Posterior cingulate gyrus (tissue), 11 donors: ENCODE measurements at places on chromosomes 4 and X.

DNA sequence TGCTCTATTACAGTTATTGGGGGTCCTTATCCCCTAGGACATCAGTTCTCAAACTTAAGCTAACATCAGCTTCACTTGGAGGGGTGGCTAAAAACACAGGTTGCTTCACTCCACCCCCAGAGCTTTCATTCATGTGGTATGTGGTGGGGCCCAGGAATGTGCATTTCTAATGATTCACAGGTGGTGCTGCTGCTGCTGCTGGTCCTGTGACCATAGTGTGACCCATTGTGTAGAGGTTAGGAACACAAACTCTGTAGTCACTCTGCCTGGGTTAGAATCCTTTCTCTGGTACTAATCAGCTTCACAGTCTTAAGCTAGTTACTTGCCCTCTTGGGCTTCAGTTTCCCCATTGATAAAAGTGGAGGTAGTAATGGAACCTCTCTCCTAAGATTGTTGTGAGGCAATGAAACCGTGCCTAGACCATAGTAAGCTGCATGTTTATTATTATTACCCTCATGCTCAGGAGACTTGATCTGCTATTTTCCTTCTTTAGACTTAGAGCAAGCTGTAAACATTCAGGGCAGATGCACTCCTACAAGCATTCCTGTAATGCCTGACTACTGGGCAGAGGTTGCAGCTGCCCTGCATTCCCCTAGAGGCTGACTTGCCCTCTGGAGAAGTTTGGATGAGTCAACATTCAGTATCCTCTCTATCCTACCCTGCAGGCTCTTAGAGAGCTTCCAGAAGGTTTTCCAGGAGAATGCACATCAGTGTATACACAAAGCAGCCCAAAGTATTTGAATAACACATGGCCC lies 94.1 kb upstream of the ACSL4 start:
- no peak for DNase-seq

- DNase-seq, result no peak
Measured at GRCh38 chr4:55906989-55907388, 41.8 kb upstream of the CEP135 start.

- no peak for DNase-seq
Measured at GRCh38 chr4:142567199-142567598, 278.9 kb downstream of the INPP4B start.

GRCh38 chr4:113602646-113603228 lies 158.8 kb downstream of the CAMK2D start:
- DNase-seq, result no peak

GRCh38 chr4:52577624-52577962 lies 81.5 kb downstream of the USP46 start:
- DNase-seq, result no peak

DNA sequence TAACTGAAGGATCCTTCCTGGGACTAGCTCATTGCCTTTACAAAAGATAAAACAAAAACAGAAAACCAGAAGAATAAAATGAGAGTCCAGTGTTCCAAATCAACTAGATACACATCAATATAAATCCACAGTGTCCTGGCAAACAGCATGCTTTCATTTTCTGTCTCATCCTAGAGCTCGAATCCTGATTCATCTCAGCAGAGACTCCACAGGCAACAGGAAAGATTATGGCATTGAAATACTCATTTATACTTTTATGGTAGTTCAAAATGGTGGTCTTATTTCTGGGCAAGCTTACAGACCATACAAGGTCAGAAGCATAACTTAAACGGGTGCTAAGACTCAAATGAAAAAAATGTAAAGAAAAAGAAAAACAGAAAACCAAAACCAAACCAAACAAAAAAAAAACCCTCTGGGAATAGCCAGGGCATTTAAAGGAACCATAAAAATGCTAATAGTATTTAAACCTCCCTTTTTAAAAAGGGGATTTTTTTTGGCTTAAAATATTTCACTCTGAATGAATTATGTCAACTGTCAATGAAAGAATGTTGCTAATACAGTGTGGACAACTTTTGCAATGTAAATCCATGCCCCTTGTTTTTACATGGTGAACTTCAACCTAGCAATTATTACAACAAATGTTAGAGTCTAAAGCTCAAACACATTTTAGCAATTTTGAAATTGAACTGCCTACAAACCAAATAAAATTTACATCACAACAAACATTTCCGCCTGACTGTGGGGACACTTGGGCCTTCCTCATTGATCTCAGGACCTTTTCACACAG lies 57.9 kb downstream of the GPR101 start:
- DNase-seq, result no peak

DNA sequence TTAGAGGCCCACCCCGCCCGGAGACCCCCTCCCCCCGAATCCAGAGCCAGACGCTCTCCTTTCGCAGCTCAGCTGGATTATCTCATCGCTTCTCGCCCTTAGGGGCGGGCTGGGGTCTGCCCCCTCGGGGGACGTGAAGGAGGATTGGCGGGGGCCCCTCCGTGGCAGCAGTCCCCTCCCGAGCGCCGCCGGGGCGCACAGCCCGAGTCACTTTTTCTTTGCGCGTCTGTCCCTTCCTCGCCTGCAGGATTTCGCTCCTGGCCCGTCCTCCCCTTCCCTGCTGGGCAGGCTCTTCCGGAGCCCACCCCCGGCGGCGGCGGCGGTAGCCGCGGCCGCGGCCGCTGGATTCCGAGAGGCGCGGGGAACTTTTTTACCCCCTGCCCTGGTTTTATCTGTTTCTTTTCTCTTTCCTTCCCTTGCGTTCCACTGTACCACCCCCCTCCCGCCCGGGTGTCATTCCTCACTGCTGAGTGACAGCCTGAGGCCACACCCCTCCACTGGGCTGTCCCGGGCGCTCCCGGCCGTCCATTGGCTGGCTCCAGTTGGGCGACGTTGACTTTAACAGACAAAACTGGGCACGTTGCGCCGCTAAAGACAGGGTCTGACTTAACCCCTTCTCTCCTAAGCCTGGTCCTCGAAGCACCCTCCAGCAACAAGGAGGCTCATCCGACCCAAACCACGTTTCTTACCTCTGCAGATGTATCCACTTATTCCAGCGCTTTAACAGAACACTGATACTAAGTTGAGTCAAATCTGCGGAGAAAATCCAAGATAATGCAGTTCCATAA lies 492 bp upstream of the NKX3-2 start:
- DNase-seq, result peak; percentile 46

GRCh38 chrX:109782994-109783700 lies 50.1 kb upstream of the ACSL4 start:
- no peak for DNase-seq

GRCh38 chr4:7733801-7734650 lies 205.6 kb downstream of the AFAP1 start:
- no peak for DNase-seq

DNA sequence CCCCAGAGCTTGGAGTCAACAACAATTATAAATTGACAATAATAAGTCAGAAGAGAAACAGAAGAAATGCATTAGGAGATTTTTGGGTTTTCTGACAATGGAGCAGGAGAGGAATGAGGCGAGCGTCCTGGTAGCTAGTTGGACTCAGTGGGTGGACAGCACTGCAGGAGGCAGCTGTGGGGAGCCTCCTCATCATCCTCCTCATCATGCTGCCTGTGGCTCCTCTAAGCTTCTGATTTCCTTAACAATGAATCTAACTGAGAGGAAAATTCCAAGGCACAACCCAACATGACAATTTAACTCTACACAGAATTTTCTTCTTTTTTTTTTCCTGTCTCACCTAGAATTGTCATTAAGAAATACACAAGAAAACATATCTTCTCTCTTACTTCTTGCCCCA lies 357.1 kb upstream of the NOCT start:
- DNase-seq, result no peak

GRCh38 chr4:140243278-140243753 lies 89.3 kb upstream of the MAML3 start:
- DNase-seq, result no peak

DNA sequence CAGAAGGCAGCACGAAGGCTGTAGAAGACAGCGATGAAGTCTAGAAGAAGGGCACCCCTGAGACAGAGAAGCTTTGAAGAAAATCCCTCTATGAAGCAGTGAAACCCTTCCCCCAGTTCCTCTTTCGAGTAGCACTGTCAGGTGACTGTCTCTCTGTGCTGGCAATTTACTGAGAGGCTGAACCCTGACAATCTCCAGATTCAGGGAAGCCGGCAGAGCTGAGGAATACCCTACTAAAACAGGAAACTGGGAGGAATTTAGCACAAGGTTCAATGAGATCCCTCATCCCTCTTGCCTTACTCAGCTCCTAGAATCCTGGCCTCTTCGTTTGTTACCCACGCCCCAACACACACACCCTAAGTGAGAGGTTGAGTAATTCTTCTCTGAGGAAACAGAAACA lies 239.7 kb upstream of the NOCT start:
- no peak for DNase-seq

- DNase-seq, result no peak
Measured at GRCh38 chr4:149630064-149630463, 185.6 kb downstream of the IQCM start.

DNA sequence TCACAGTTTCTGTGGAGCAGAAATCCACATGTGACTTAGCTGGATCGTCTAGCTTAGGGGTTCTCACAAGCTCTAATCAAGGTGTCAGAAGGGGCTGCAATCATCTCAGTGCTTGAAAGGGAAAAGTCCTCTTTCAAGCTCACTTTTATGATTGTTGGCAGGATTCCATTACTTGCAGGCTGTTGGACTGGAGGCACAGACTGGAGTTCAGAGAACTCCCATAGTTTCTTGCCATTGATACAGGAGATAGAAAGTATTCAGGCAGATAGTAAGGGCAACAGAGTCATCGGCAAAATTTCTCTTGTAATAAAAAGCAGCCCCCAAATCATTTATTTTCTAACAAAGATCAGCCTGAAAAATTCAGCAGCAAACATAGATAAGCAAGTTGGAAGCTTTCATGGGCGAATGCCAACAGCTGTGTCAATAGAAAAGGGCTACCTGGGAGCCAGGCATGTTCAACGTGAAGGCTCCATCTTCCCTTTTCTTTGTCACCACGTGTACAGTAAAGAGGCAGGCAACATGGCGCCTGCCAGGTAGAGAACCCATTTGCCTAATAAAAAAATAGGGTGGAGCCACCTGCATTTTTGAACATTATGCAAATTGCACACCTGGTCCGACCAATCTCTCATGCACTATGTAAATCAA lies 64.4 kb downstream of the CXCL13 start:
- DNase-seq, result no peak

DNA sequence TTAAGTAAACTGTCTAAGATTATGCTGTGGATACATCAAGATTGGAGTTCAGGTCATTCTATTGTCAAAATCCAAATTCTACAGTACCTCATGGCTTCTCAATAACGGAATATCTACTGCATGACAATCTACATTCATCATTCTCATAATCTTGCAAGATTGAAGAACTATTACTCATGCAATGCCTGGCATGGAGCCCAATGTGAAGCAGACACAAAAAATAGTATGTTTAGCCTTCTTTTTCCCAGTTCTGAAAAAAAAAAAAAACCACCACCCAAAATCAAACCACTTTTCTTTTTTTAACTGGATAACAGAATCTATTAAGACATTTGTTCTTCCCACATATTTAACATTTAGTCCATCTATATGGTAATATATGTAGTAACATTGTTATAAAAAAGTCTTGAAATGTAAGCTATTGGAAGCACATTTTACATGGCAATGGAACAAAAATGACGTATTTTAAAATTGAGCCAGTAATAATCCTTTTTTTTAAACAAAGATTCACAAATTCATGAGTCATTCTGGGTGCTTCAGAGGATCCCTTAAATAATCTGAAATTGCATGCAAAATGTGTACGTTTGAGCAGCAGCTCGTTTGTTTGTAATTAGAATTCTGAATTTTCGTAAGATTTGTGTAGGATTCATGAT lies 232.2 kb upstream of the FMR1 start:
- DNase-seq, result no peak
